Activated T-helper 17 cell treated with anti-CD3 and anti-CD28 coated beads, Interleukin-2, amount 50 U/mL, for 72 hours (primary cell): ENCODE measurements at places on chromosomes 3 and 15.

DNA sequence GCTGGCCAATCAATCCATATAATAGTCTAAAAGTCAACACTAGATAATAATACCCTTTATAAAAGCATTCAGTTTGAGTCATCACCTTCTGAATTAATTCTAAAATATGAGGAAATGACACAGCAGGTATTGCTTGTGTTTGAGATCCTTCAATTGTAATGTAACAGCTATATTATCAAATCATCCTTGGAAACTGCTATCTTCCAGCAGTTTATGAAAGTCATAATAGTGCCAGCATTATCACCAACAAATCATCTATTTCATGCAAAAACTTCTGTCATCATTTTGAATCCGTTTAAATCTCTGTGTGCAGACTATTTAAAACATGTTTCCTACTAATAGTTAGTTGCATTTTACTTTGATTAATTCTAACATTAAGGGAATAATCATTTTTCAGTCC lies 468.7 kb downstream of the CADM2 start:
- H3K27ac ChIP-seq, result no peak overlapping the region
- no peaks in the 10 kb centered on the region for H3K36me3 ChIP-seq
- H3K4me3 ChIP-seq, result no peak overlapping the region
- no peaks in the 10 kb centered on the region for H3K27me3 ChIP-seq
- no peaks in the 10 kb centered on the region for H3K4me1 ChIP-seq
- ATAC-seq, result no peak

GRCh38 chr3:44762170-44762677 lies 630 bp downstream of the KIF15 start:
- H3K36me3 ChIP-seq, result peaks cover 47% of the 10 kb centered on the region
- no peaks in the 10 kb centered on the region for H3K27me3 ChIP-seq
- peak overlapping the region; percentile 88 for H3K4me3 ChIP-seq
- ATAC-seq, result no peak
- peak overlapping the region; percentile 74 for H3K27ac ChIP-seq

GRCh38 chr3:63395960-63396359 lies 117.9 kb downstream of the SYNPR start:
- H3K27ac ChIP-seq, result no peak overlapping the region
- no peaks in the 10 kb centered on the region for H3K27me3 ChIP-seq
- H3K4me1 ChIP-seq, result no peaks in the 10 kb centered on the region
- no peak overlapping the region for H3K4me3 ChIP-seq
- no peaks in the 10 kb centered on the region for H3K36me3 ChIP-seq
- ATAC-seq, result no peak

GRCh38 chr15:88995449-88995848 lies 82.3 kb upstream of the MFGE8 start:
- ATAC-seq, result no peak
- no peak overlapping the region for H3K27ac ChIP-seq
- H3K4me1 ChIP-seq, result no peaks in the 10 kb centered on the region
- H3K36me3 ChIP-seq, result no peaks in the 10 kb centered on the region
- H3K27me3 ChIP-seq, result peaks cover 8% of the 10 kb centered on the region

DNA sequence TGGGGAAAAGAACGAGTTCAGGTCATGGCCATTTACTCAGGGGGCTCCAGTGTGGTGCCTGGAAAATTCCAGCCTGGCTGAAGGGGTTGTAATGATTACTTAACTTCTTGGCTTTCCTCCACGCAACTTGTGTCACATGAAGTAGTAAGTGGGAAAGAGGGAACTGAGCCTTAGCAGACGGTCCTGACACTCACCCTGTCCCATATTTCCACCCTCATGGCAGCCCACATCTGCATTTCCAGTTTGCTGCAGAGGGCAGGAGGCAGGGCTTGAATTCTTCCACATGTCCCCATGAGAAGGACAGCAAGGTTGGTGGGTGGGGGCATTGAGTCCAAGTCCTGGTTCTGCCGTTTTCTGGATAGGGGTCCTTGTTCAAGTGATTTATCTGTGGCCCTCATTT lies 7.8 kb upstream of the CAMP start:
- no peaks in the 10 kb centered on the region for H3K4me1 ChIP-seq
- no peaks in the 10 kb centered on the region for H3K27me3 ChIP-seq
- H3K36me3 ChIP-seq, result no peaks in the 10 kb centered on the region
- ATAC-seq, result no peak
- H3K27ac ChIP-seq, result no peak overlapping the region

DNA sequence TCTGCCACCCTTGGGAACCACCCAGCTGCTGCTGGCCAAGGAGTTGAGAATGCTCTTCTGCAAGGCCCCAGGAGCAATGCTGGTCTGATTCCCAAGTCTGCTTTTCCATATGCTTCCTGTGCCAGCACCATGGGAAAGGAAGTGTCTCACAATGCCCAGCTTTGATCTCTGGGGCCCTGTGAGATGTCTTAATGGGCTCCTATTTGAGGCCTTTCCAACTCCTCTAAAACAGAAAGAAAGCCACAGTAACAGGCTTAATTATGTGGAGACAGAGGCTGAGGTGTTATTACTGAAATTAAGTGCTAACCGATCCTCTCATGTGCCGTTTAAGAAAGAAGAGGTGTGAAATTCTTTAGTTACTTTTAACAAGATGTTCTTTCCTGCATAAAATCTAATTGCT lies 4.5 kb downstream of the EOGT start:
- no peak overlapping the region for H3K4me3 ChIP-seq
- no peak for ATAC-seq
- H3K27ac ChIP-seq, result no peak overlapping the region
- H3K4me1 ChIP-seq, result peaks cover 4% of the 10 kb centered on the region
- no peaks in the 10 kb centered on the region for H3K27me3 ChIP-seq

GRCh38 chr15:89781055-89781454 lies 4.9 kb downstream of the MESP2 start:
- H3K27me3 ChIP-seq, result peaks cover 10% of the 10 kb centered on the region
- peak; percentile 81 for ATAC-seq
- H3K36me3 ChIP-seq, result no peaks in the 10 kb centered on the region
- H3K27ac ChIP-seq, result peak overlapping the region; percentile 51

- H3K36me3 ChIP-seq, result no peaks in the 10 kb centered on the region
- no peak for ATAC-seq
- H3K4me1 ChIP-seq, result peaks cover 9% of the 10 kb centered on the region
- H3K4me3 ChIP-seq, result no peak overlapping the region
Observed at GRCh38 chr3:45207446-45207845, 18.6 kb downstream of the TMEM158 start.

DNA sequence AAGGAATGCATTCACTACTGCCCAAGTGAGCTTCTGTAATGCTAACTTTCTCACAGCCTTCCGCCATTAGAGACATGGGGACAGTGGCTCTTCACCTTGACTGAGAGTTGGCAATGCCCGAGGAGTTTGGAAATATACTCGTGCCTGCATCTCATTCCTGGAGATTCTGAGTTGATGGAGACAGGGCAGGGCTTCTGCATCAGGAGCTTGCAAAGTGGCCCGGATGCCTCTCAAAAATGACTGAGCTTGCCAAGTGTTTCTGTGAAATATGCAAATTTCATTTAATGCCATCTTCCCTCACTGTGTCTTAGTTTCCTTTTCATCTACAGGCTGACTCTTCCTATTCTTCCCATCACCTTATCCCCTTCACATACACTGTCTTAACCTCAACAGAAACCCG lies 346.2 kb downstream of the GRM7 start:
- H3K27me3 ChIP-seq, result no peaks in the 10 kb centered on the region
- H3K4me1 ChIP-seq, result peaks cover 6% of the 10 kb centered on the region
- no peaks in the 10 kb centered on the region for H3K36me3 ChIP-seq
- peak; percentile 27 for ATAC-seq
- no peak overlapping the region for H3K4me3 ChIP-seq

- H3K27ac ChIP-seq, result no peak overlapping the region
- no peak overlapping the region for H3K4me3 ChIP-seq
- no peaks in the 10 kb centered on the region for H3K4me1 ChIP-seq
- H3K36me3 ChIP-seq, result no peaks in the 10 kb centered on the region
- ATAC-seq, result peak; percentile 60
Observed at GRCh38 chr15:71802770-71803169, 7.6 kb upstream of the NR2E3 start.

- H3K27me3 ChIP-seq, result no peaks in the 10 kb centered on the region
- H3K36me3 ChIP-seq, result no peaks in the 10 kb centered on the region
- no peaks in the 10 kb centered on the region for H3K4me1 ChIP-seq
- no peak overlapping the region for H3K4me3 ChIP-seq
Observed at GRCh38 chr15:51374131-51374530, 32.7 kb downstream of the GLDN start.

DNA sequence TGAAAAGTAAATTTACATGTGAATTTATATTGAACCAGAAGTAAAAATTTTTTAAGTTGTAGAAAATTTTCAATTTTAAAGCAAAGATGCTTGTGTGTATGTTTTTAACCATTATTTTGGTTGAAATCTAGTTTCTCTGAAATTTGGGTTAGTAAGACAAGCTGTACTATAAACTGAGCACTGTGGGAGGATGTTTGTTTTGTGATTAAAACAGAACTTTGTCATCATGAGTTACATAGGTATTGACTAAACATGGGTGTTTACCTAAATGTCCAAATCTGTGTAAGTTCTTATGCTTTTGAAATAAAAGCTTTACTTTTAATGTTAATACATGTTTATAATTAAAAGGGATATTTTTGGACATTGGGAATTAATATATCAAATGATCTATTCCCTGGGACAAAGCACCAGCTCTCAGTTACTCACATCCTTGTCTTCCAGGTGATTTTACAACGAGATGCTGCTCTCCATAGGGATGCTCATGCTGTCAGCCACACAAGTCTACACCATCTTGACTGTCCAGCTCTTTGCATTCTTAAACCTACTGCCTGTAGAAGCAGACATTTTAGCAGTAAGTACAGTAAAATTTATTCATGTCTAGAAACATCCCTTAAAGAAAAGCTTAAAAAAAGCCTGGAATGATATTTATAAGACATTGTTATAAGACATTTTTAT lies 32.7 kb downstream of the RNF13 start:
- no peak overlapping the region for H3K27ac ChIP-seq
- H3K27me3 ChIP-seq, result no peaks in the 10 kb centered on the region
- H3K36me3 ChIP-seq, result peaks cover 54% of the 10 kb centered on the region
- ATAC-seq, result no peak
- H3K4me3 ChIP-seq, result no peak overlapping the region

DNA sequence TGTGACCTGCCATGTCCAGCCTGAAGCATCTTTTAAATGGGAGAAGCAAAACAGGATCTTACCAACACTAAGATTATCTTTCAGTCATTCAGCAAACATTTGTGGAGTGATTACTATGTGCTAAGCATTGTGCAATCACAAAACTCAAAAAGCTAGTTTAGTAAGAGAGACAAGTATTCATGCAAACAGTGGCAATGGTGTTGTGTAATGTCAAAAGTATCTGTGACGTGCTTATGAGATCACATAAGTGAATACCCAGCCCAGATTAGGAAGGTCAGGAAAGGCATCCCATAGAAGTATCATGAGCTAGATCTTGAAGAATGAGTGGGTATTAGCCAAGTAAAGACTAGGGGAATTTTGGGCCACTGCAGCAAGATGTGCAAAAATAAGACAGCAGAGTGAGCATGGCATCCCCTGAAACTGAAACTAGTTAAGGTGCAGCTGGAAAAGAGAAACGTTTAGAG lies 32.1 kb downstream of the SEC62 start:
- peaks cover 21% of the 10 kb centered on the region for H3K4me1 ChIP-seq
- peak; percentile 44 for ATAC-seq
- peaks cover 31% of the 10 kb centered on the region for H3K36me3 ChIP-seq
- peak overlapping the region; percentile 92 for H3K27ac ChIP-seq

DNA sequence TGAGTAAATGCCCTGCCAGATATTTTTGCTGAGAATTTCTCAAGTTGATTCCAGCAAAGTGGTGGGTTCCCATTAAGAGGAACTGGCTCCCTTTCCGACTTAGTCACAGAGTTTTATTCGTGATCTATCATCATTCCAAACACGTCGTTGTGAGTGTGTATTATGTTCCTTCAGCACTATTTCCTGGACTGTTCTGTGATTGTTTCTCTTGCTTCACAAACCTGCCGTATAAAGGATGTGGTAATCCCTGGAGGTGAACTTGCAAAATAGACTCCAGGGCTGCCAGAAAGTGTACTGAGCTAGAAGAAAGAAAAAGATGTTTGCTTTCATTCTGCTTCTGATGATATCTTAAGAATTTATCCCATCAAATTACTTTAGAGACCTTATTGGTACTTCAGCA lies 14.5 kb upstream of the CAPN3 start:
- ATAC-seq, result no peak
- no peak overlapping the region for H3K27ac ChIP-seq
- H3K36me3 ChIP-seq, result peaks cover 49% of the 10 kb centered on the region
- no peaks in the 10 kb centered on the region for H3K27me3 ChIP-seq
- no peaks in the 10 kb centered on the region for H3K4me1 ChIP-seq

DNA sequence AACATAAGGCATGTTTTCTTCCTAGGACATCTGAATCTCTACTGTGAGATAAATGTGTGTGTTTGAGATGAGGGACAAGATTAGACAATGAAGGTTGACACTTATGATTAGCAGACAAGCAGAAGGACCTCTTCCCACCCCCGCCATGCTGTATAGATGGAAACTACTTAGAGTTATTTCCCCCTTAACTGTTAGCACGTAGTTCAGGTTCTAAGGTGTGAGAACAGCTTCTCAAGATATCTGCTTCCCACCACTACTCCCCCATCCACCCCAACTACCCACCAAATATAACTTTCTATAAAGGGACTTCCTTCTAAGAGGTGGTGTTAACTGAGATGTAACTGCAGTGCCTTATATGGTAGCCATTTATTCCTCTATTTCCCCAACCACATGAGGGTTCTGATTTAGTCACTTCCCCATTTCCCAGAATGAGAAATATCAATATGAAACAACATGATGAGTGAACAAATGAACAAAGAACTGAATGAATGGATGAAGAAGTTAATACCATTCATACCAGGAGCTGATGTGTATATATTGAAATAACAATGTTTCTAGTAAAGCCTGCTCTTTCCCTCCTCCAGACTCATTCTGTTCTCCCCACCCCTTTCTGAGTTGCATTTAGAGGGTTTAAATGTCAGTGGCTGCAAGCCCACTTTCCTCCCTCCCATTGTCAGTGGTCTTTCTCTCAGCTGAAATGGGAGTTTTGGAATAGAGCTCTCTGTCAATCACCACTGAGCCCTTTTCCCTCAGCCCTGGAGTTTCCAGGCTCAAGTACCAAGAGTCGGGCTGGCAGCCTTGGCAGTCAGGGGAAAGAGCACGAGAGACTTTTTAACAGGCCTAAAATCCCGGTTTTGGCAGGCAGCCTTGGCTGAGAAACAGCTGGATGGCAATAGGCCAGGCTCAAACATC lies 7.7 kb upstream of the RFTN1 start:
- peak; percentile 71 for ATAC-seq
- no peaks in the 10 kb centered on the region for H3K27me3 ChIP-seq
- H3K4me3 ChIP-seq, result peak overlapping the region; percentile 85
- H3K27ac ChIP-seq, result peak overlapping the region; percentile 82

- no peak overlapping the region for H3K4me3 ChIP-seq
- peaks cover 9% of the 10 kb centered on the region for H3K4me1 ChIP-seq
- no peak overlapping the region for H3K27ac ChIP-seq
- peak; percentile 40 for ATAC-seq
- no peaks in the 10 kb centered on the region for H3K27me3 ChIP-seq
- no peaks in the 10 kb centered on the region for H3K36me3 ChIP-seq
Observed at GRCh38 chr15:69861331-69862171, 236.2 kb downstream of the TLE3 start.

- no peak overlapping the region for H3K4me3 ChIP-seq
- H3K4me1 ChIP-seq, result no peaks in the 10 kb centered on the region
- no peaks in the 10 kb centered on the region for H3K36me3 ChIP-seq
- H3K27ac ChIP-seq, result no peak overlapping the region
- peaks cover 16% of the 10 kb centered on the region for H3K27me3 ChIP-seq
Observed at GRCh38 chr15:54979964-54980363, 216.8 kb downstream of the RSL24D1 start.

- no peaks in the 10 kb centered on the region for H3K27me3 ChIP-seq
- no peak for ATAC-seq
- H3K36me3 ChIP-seq, result no peaks in the 10 kb centered on the region
- H3K4me1 ChIP-seq, result no peaks in the 10 kb centered on the region
Observed at GRCh38 chr3:165056510-165056909, 21.8 kb downstream of the SI start.
